ENCODE measurements at places on chromosomes 1 and 21. TPM values are rescaled to one million over a fixed set of nuclear protein-coding genes. Genes with fewer than 3 reads are reported as not detected.

Gene TRIM45
- total RNA-seq, result 1.1 TPM

Gene FALEC
- total RNA-seq, result 0.20 TPM

Gene ENO1
- total RNA-seq, result 2,702 TPM

Gene CD52
- not detected for total RNA-seq

Gene TIAM1
- total RNA-seq, result under 0.01 TPM

Gene LENEP
- 0.56 TPM for total RNA-seq

Gene LCE1E
- not detected for total RNA-seq
